Activated CD4-positive, alpha-beta memory T cell treated with anti-CD3 and anti-CD28 coated beads for 36 hours (primary cell): ENCODE measurements at places on chromosomes 16 and 17. TPM values are rescaled to one million over a fixed set of nuclear protein-coding genes. Genes with fewer than 3 reads are reported as not detected.

MILR1 gene
- total RNA-seq, result not detected

GNAO1 gene
- 1.3 TPM for total RNA-seq

SOST gene
- not detected for total RNA-seq

MPP2 gene
- 1.8 TPM for total RNA-seq

GLIS2 gene
- total RNA-seq, result 0.68 TPM

SEPTIN12 gene
- total RNA-seq, result not detected

DGKE gene
- total RNA-seq, result 25.6 TPM

CD19 gene
- total RNA-seq, result 0.29 TPM
